Retina (tissue), 1 donor: ENCODE measurements at places on chromosomes 5 and 9.

DNA sequence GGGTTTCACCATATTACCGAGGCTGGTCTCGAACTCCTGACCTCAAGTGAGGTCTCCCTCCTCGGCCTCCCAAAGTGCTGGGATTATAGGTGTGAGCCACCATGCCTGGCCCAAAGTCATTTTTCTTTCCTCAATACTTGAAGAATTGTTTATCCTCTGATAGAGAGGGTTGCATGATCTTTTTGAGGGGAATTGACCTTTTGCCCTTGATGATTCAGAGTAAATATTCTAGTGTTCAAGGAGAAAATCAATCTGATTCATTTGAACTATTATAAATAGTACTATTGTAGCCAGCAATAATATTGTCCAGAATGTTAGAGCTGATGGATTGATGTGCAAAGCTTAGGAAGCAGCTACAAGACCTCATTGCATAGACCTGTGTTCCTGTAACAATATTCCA is 47.1 kb downstream of the UGCG start:
- no peak for DNase-seq

GRCh38 chr9:110687497-110687896 is 18.9 kb downstream of the MUSK start:
- no peak for DNase-seq

- no peak for DNase-seq
Measured at GRCh38 chr5:160452795-160453194, 31.1 kb downstream of the PTTG1 start.

GRCh38 chr5:131794586-131794985 is 2.2 kb downstream of the FNIP1 start:
- DNase-seq, result no peak

GRCh38 chr5:149886060-149886459 is 58.5 kb downstream of the PDE6A start:
- DNase-seq, result no peak

GRCh38 chr5:120239086-120239485 is 225.0 kb upstream of the PRR16 start:
- DNase-seq, result no peak

GRCh38 chr9:101235105-101235866 is 149.5 kb downstream of the BAAT start:
- DNase-seq, result peak; percentile 54

DNA sequence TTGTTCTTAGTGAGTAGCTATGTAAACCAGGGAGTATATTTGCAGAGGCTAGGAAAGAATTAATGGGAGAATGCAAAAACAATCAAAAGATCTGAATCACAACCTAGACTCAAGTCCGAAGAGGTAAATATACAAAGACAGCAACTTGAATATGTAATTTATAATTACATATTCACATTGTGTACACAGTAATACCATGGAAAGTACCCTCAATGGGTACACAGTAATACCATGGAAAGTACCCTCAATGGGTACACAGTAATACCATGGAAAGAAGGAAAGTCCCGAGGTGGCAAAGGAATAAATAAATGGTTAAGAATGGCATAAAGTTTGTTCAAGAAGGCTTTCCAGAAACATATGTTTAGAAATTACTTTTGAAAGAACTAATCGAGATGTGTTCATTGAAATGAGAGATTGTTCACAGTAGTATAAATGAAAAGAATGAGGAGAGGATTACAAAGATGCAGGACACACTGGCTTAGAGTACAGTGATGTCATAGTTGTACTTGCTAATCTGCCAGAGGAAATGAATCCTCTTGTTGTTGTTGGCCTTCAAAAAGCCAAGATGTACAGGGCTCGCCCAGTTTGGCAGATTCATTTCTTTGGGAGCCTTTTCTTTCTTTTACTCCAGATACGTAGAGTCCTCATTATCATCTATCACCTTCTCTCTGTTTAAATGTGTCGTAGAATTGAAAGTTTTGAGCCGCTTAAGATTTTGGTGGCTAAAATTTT is 116.0 kb downstream of the UNC13B start:
- no peak for DNase-seq

DNA sequence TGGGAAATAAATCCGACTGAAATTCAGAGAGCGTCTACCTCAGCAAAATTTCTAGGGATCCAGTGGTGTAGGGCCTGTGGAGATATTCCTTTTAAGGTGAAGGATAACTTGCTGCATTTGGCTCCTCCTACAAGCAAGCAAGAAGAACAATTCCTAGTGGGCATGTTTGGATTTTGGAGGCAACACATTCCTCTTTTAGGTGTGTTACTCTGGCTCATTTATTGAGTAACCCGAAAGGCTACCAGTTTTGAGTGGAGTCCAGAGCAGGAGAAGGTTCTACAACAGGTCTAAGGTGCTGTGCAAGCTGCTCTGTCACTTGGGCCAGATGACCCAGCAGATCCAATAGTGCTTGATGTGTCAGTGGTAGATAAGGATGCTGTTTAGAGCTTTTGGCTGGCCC is 862.4 kb upstream of the CDH9 start:
- DNase-seq, result no peak

DNA sequence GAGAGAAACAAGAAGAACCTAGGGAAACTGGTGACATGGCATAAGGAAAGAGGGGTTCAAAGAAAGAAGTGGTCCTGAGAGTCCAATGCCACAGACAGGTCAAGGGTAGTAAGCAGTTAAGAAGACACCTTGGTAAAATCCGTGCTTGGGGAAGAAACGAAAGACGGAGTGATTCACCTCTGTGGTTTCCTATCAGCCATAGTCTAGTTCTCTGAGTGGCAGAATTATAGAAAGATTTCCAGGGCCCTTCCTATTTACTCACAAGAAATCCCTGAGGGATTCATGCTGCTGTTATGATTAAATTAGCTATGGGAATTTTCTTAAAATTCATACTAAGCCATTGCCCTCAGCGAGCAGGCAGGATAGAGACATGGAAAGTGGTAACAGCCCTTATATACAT is 31.7 kb downstream of the IL33 start:
- DNase-seq, result no peak

DNA sequence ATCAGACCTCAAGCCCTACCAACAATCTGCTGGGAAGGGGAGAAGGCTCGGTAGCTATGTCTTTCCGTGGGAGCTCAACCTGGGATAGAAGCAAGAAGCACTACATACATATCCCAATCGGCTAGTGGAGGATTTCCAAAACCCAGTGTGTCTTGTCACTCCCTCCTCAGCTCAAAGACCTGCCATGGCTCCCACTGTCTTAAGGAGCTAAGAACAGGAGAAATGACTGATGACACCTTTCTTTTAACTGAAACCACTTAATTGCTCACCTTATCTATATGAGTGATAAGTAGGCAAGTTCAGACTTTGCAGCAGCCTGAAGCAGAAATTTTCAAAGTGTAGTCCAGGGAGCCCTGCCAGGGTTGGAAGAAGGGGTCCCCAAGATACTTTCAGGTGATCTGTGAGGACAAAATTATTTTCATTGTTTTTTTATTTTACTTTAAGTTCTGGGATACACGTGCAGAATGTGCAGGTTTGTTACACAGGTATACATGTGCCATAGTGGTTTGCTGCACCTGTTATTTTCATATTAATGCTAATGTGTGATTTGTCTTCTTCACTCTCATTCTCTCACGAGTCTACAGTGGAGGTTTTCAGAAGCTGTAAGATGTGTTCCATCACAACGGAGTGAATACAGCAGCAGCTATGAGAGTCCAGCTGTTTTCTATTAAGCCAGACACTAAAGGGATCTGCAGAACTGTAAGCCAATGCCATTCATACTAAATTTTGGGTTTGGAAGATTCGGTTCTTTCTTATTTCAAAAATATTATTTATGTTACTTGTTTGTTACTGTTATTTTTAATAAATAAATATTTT is 41.4 kb downstream of the PAX5 start:
- DNase-seq, result no peak

- DNase-seq, result no peak
Measured at GRCh38 chr9:14273696-14274121, 40.2 kb downstream of the NFIB start.

DNA sequence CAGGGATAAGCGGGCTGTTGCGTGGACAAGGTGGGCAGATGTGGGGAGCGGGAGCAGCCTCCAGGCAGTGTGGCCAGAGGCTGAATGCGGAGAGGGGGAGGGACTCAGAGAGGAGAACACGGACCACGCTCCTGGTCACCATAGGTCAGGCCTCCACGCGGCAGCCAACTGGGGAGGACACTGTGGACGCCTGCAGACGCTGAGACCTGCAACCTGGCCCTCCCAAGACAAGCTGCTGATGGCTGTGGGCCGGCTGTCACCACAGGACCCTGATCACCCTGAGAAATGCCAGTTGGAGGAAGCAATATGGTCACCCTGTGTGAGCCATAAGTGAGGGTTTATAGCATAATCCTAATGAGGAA is 16.8 kb downstream of the LPCAT1 start:
- no peak for DNase-seq

- DNase-seq, result no peak
Measured at GRCh38 chr5:31671339-31671741, 32.4 kb downstream of the PDZD2 start.
